HT1080 (cell line): ENCODE measurements at places on chromosomes 16 and 17. TPM values are rescaled to one million over a fixed set of nuclear protein-coding genes. Genes with fewer than 3 reads are reported as not detected.

UBTF gene
- total RNA-seq, result 70.0 and 82.3 TPM in 2 replicates

MT1A gene
- not detected in 2 replicates for total RNA-seq

DPEP1 gene
- not detected in 2 replicates for total RNA-seq

KLHL10 gene
- total RNA-seq, result not detected in 2 replicates

CACNG1 gene
- total RNA-seq, result 0.06 TPM in 1 of 2 replicates, not detected in the other

NPIPA3 gene
- 0.82 and 2.6 TPM in 2 replicates for total RNA-seq

PRSS53 gene
- total RNA-seq, result 0.72 and 0.80 TPM in 2 replicates

PLCG2 gene
- 1.9 and 3.2 TPM in 2 replicates for total RNA-seq
